ENCODE measurements at places on chromosomes 4 and X.

GRCh38 chr4:36208893-36209473, 35.3 kb downstream of the ARAP2 start:
- no peak for DNase-seq

GRCh38 chr4:48634688-48635308, 144.7 kb downstream of the ZAR1 start:
- DNase-seq, result no peak

- no peak for DNase-seq
Measured at GRCh38 chr4:24640366-24640765, 56.0 kb upstream of the DHX15 start.

DNA sequence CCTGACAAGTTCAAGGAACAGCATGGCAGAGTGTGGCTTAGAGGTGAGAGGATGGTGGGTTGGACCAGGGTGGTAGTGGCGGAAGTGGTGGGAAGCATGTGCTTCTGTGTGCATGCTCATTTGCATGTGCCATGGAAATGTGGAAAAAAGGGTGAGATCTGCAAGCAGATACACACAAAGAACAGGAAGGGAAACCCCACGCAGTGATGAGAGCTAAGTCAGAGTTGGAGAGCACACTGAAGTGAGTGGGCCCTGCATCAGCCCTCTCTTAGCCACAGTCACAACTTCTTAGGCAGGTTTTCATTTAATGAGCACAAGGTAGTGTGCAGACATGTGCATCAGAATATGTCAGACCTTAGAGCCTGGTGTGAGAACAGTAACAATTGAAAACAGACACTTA, 483.8 kb downstream of the AFF2 start:
- no peak for DNase-seq

GRCh38 chr4:145625677-145626622, 6.8 kb downstream of the MMAA start:
- DNase-seq, result no peak

DNA sequence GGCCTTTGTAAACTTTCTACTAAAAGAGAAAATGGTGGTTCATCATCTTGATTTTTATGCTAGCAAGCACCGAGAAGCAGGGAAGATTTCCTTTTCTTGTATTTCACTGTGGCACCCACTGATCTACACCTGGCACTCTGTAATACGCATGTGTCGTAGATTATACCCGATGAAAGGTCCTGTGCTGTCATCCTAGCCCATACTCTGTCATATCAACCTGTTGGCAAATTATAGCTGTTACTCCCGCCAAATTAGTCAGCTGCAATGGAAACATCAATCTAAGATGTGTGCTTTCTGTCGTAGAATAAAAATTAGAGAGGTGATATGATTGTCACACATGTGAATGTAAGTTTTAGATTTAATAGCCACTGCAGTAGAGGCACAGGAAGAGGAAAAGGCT, 263.4 kb upstream of the PITX2 start:
- DNase-seq, result no peak

- no peak for DNase-seq
Measured at GRCh38 chr4:33470805-33471204, 2750.6 kb downstream of the PCDH7 start.
